ENCODE measurements at places on chromosomes 6 and 20. TPM values are rescaled to one million over a fixed set of nuclear protein-coding genes. Genes with fewer than 3 reads are reported as not detected.

DNA sequence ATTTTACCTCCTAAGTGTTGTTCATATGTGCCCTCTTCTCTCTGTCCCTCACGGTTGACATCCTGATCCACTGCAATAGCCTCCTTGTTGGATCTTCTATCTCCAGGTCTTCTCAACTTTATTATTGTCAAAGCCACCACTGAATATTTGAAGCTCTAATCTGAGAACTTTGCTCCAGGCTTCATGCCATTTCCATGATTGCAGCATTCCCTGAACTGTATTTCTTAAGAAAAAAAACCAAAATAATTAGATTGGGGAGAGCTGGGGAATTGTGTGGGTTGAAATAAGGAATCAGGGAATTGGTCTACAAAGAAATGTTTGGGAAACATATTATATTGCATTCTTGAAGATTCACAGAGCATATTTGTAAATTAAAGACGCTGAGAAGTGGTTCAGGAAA, 2.5 kb upstream of the STX7 start:
- DNase-seq: no peak

DNA sequence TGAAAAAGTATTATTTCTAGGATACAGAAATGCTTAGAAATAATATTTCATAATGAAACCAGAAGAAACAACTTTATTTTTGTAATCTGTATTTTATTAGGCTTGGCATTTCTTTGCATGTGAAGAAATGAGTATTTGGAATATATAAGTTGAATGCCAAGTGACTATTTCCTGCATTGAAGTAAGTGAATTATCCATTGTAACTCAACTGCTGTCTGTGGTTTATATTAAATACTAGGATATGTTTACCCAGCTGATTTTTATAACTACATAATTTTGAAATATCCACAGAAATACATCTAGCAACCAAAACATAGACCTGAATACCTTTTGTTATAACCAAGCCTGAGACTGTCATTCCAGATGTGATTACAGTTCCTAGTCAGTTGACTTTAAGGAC, 207.6 kb downstream of the THBS2 start:
- no peak for DNase-seq

- DNase-seq: no peak
Measured at GRCh38 chr6:11339380-11339779, 106.9 kb upstream of the NEDD9 start.

- DNase-seq: no peak
Measured at GRCh38 chr6:153735761-153736160, 303.3 kb upstream of the OPRM1 start.

DNA sequence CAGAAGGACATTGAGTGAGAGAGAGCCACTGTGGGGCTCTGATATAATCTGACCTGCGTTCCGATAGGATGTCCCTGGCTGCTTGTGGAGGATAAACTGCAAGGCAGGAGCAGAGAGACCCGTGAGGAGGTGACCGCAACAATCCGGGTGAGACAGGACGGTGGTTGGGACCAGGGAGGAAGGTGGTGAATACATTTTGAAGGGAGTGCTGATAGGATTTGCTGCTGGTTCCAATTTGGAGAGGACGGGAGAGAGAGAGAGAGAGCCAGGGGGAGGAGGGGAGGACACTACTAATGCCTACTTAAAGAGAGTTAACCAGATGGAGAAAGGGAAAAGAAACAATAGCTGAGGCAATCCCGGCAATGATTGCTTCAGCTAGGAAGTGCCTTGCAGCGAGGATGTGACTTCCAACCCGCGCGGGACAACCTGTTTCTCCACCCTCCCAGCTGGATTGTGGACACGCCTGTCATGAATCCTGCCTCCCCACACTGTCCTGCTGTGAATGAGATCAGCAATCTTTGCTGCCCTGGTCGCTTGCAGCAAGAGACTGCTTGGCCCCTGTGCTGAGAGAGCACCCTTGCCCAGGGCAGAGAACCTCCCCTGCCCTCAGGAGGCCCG, 199.0 kb upstream of the KCNG1 start:
- no peak for DNase-seq

Gene IRF4
- 2.0 TPM for total RNA-seq

- DNase-seq: no peak
Measured at GRCh38 chr6:155341130-155341828, 27.0 kb upstream of the TFB1M start.

Gene ZCCHC3
- 18.0 TPM for total RNA-seq

GRCh38 chr6:106098383-106099234, 12.5 kb downstream of the PRDM1 start:
- no peak for DNase-seq

- DNase-seq: peak; percentile 21
Measured at GRCh38 chr6:156658186-156658965, 118.8 kb upstream of the ARID1B start.

GRCh38 chr6:43702534-43703440, 15.2 kb upstream of the MRPS18A start:
- DNase-seq: peak; percentile 81

DNA sequence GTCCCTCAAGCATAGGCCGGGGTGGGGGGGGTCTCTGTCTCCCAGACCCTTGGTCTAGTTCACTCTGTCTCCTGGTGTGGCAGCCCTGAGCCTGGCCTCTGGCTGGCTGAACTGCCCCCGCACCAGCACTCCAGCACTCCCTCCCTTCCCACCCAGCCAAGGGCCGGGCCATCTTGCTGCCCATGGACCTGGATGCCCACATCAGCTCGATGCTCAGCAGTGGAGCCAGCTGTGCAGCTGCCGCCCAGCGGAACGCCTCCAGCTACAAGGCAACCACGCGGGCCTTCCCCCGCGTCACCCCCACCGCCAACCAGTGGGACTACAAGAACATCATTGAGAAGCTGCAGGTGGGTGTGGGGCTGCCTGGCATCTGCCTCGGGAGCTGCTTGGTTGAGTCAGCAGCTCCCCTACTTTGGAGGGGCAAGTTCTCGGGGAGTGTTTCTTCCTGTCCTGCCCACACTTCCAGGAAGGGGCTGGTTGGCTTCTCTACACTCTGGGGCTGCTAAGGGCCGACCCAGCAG, 28.4 kb downstream of the UQCC2 start:
- DNase-seq: no peak

- no peak for DNase-seq
Measured at GRCh38 chr6:114049367-114049966, 78.5 kb upstream of the HDAC2 start.

Gene ZBTB2
- 14.2 TPM for total RNA-seq

GRCh38 chr20:25514747-25515340, 70.5 kb downstream of the NINL start:
- DNase-seq: no peak

GRCh38 chr6:4774715-4775493, 1.3 kb upstream of the CDYL start:
- no peak for DNase-seq

DNA sequence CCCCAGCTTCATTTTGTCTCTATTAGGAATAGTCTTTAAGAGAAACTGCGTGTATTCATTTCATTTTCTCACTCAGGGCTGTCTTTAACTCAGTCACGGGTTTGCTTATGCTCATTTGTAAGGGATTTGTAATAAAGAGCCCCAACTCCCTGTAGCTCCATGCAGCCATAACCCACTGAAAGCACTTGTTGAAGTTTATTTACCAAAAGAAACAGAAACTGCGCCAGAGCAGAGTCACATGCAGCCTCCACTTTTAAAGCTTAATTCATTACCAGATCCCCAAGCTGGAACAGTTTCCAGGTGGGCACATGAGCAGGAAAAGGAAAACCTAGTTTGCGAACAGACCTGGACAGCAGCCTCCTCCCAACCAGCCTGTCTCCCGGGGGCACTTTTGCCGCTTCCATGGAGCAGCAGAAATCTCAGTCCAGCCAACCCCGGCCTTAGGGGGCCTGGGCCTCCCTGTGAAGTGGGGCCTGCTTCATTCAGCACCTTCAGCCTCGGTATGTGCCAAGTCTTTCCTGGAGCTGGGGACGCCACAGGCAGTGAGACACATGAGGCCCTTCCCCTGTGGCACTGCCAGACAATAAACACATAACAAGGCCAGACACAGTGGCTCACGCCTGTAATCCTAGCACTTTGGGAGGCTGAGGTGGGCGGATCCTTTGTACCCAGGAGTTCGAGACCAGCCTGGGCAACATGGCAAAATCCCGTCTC, 4.5 kb downstream of the BCAS4 start:
- no peak for DNase-seq

- no peak for DNase-seq
Measured at GRCh38 chr6:139871803-139872510, 497.5 kb upstream of the CITED2 start.

DNA sequence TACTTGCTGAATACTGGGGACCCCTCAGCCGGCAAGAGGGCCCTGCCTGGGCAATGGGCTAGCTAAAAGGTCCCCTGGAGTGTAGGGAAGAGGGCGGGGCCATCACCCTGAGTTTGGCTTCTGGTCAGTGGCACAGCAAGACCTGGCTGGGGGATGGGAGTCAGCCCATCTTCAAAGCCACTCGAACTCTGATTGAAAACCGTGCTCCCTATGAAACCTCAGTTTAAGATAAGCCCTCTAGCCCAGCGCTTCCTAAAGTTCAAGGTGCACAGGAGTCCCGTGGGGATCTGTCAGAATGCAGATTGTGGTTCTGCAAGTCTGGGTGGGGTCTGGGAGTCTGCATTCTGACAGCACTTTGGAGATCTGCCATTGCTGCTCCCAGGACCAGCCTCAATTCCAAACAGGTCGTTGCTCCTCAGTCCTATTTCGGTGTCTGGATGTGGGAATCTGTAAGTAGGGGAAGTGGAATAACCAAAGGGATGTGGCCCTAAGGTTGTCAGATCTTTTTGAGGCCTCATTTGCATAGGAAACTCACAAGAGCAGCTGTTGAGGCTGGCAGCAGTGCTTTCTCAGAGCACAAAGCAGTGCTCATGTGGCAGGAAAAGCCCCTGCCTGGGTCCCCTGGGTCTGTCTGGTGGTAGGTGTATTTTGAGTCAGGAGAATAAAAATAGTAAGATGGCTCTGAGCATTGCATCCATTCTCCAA, 85.3 kb upstream of the SCP2D1 start:
- DNase-seq: no peak

DNA sequence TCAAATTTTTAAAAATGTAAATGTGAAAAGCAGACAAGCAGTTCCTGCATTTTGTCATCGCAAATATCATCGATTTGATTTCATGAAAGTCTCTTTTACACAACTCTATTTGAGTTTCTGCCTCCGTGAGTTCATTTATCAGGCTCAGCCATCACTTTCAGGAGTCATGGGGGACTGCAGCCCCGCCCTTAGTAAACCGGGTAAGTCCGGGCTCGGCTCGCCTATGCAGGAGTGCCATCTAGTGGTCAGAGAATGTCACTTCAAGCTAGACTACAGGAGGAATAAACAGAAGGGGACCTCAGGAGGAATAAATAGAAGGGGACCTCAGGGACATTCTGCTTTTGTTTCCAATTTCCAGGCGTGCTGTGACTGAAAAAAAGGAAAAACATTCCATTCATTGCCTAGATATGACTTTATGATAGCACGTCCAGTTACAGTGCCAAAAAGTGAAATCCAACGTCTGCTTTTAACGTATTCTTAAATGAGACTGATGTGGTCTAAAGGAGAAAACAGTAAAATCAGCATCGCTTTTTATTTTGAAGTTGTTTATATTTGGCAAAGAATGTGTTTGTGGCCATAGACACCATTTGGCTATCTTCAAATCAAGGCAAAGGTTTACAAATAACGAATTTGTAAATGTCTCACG, 333.9 kb downstream of the HACE1 start:
- DNase-seq: peak; percentile 70

- no peak for DNase-seq
Measured at GRCh38 chr6:5379647-5380242, 118.4 kb downstream of the FARS2 start.

- DNase-seq: no peak
Measured at GRCh38 chr6:105402090-105402938, 568 bp downstream of the PREP start.

DNA sequence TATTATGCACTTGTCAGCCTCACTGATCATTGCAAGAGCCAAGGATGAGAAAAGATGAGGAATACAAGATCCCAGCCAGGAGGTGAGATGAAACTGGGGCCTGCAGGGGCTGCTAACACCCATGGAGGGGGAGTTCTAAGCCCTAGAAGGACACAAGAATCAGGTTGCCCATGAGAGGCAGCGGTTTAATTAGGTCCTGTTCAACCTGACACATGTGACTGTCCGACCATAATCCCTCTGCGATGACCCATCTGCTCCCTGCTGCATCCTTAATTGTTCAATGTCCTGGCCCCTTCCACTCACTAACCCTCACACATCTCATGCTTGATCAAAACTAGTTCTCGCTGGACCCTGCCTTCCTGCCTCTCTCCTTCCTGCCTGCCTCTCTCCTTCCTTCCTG, 52.2 kb upstream of the NNAT start:
- no peak for DNase-seq

GRCh38 chr6:146200176-146200575, 171.3 kb downstream of the GRM1 start:
- DNase-seq: no peak

- no peak for DNase-seq
Measured at GRCh38 chr6:6610031-6610591, 21.6 kb downstream of the LY86 start.

Gene RIPOR2
- total RNA-seq: 14.1 TPM

GRCh38 chr6:36850021-36850420, 10.8 kb upstream of the CPNE5 start:
- DNase-seq: no peak

DNA sequence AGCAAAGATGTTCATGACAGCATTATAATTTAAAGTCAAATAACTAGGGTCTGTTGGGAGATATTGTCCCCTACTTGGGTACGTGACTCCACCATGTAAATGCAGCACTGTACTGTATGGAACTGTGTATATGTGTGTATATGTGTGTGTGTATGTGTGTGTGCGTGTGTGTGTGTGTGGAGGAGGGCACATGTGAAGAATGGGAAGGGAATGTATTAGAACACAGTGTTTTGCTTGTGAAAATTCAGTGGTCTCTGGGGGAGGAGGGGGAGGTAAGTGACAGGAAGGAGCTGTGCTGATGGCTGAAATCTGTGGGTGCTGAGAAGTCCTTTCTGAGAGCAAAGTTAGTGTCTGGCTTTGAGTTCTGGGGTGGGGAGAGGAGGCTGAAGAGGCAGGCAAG, 23.9 kb upstream of the VEGFA start:
- DNase-seq: no peak

GRCh38 chr6:7959453-7959852, 48.9 kb upstream of the TXNDC5 start:
- no peak for DNase-seq

GRCh38 chr6:84103029-84103428, 69.5 kb downstream of the MRAP2 start:
- DNase-seq: no peak
